ENCODE measurements at places on chromosomes 5 and 9. TPM values are rescaled to one million over a fixed set of nuclear protein-coding genes. Genes with fewer than 3 reads are reported as not detected.

DNA sequence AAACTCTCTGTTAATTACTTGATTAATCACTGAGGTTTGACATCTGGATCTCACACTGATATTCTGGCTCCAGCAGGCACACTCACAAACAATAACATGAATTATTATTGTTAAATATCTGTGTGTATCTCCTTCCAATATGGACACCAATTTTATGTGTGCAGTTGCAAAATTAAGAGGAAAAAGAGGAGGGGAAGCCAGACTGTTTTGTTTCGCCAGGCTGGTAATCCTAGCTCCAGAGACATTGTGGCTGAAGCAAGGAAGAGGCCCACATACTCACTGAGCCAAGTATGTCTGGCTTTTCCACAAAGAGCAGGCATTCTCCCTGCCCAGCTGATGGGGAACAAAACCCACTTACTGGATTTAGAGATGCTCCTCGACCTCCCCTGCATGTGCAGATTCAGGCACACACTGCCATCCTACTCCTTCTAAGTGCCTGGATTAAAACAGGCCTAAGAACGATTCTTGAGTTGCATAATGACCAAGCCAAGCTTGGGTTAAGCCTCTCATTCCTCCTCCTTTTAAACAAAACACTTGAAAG, 181.9 kb downstream of the ESM1 start:
- no peak for DNase-seq

Gene NME5
- 17.0 TPM for total RNA-seq

- no peak for DNase-seq
Measured at GRCh38 chr9:89929315-89929672, 324.5 kb downstream of the GADD45G start.

Gene WDR70
- 26.7 TPM for total RNA-seq

Gene TNFSF15
- total RNA-seq = 2.2 TPM

Gene PRR16
- 4.9 TPM for total RNA-seq

DNA sequence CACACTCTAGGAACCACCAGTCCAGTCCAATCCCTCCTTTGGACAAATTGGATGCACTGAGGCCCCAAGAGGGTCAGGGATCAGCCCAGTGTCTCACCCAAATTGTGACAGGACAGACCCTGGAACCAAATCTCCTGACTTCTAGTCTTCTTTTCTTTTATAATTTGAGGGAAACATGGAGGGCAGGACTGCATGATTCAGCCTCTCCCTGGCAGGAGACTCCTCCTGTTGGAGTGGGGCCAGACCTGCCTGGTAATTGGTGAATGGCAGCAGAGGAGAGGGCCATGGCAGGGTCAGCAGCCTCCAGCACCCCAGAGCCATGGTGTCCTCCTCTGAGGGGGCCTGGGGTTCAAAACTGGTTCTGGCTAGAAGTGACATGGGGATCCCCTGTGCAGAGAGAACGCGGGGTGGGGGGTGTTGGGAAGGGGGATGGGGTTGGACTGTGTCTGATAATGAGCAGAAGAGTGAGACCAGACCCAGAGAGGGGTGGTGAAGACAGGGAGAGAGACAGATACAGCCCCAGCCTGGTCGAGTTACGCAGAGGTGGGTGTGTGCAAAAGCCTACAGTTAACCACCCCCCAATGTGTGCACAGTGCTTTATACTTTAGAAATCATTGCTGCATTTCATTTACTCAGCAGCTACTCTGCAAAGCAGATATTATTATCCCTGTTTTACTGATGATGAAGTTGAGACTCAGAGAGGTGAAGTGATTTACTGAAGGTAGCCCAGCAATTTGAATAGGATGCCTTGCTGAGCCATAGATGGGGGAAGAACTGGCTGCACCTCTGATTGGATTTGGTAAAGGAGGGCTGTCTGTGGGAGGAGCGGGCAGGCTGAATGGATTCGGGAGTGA, 3.8 kb upstream of the SYNPO start:
- peak; percentile 70 for DNase-seq

Gene TSSK1B
- 0.20 TPM for total RNA-seq

- DNase-seq = no peak
Measured at GRCh38 chr5:37683072-37683471, 156.8 kb downstream of the GDNF start.

GRCh38 chr9:91677331-91677730, 253.7 kb upstream of the NFIL3 start:
- DNase-seq = no peak

Gene PHF24
- 0.29 TPM for total RNA-seq

GRCh38 chr5:66646570-66646969, 50.4 kb downstream of the MAST4 start:
- DNase-seq = no peak

DNA sequence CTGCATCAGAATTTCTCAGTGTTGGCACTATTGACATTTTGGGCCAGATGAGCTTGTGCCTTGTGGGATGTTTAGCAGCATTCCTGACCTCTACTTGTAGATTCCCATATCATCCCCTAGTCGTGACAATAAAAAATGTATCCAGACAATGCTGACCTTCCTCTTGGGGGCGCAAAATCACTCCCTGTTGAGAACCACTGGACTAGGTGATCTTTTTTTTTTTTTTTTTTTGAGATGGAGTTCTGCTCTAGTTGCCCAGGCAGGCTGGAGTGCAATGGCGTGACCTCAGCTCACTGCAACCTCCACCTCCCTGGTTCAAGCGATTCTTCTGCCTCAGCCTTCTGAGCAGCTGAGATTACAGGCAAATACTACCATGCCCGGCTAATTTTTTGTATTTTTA, 22.6 kb downstream of the STXBP1 start:
- DNase-seq = no peak

GRCh38 chr9:18676525-18676924, 202.6 kb downstream of the ADAMTSL1 start:
- DNase-seq = no peak

All from mucosa of gallbladder (tissue), 1 donor.